Fibroblast of villous mesenchyme (primary cell): ENCODE measurements at places on chromosomes 3 and 15. TPM values are rescaled to one million over a fixed set of nuclear protein-coding genes. Genes with fewer than 3 reads are reported as not detected.

DNA sequence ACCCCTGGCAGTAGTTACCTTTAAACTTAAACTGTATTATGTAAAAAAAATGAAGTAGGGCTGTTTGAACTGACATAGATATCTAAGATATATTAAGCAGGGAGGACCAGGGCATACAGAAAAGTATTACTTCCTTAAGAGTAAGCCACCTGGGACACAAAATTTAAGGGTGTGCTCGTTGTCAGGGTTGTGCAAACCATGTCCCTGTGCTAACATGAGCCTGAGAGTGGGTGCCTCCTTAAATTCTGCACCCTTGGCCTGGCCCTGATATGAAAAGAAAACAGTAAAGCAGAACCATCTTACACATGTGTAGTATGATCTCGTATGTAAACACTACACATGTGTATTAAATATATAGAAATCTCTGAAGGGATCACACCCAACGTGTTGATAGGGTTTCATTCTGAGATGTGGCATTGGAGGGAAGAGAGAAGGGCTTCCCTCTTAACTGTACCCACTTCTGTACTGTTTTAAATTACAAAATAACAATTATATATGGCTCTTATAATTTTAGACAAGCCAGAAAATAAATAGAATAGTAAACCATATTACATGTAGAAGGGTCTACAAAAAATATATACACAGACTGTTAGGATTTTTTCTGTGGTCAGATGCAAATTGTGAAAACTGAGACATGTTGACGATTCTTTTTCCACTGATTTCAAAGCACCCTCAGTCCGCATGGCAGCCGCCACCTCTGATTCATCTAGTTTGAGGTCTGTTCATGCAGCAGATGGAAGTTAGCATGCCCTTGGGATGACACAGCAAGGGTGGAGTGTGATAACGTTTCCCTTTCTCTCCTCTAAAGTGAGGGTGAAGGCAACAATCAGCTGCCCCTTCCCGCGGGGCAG, 400.8 kb upstream of the PROK2 start:
- peak; percentile 67 for DNase-seq

GRCh38 chr15:36661042-36661441, 81.6 kb downstream of the CDIN1 start:
- no peak for DNase-seq

- no peak for DNase-seq
Observed at GRCh38 chr15:29452881-29453731, 183.5 kb upstream of the NSMCE3 start.

The RHCG gene
- not detected in 2 replicates for total RNA-seq

DNA sequence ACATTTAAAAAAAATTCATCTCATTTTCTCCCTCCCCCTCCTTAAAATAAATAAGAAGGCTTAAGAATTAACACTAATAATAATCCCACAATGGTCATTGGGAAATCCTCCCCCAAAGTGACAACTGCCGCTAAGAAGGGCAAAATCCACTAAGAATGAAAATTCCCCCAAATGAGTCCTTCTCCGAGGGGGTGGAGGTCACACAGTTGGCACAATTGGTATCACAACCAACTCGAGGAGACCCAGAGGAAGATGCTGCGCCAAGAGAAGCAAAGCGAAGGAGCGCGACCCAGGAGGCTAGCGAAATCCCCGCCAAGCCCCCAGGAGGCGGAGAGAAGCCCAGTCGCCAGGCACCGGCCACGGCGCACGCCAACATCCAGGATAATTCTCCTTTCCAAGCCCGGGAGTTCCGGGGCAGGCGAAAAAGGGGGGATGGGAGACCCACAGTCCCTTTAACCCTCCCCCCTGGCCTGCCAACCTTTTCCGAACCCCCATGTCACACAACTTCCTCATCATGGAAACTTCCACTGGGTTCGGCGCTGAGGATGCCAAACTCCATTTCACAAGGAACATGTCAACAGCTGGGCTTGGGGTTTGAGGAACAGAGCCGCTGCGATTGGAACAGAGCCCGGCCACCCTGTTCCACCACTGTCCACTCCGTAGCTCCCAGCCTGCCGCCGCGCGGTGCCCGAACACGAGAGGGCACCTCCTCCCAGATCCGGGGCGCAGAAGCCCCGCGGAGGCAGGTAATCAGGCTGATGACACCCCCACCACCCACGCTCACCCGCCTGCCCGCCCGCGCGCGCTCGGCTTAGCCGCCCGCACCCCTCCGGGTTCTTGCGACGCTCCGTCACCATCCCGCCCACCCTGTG, 668 bp downstream of the THRB start:
- DNase-seq: peak; percentile 30

GRCh38 chr3:115671761-115672455, 48.6 kb downstream of the GAP43 start:
- peak; percentile 47 for DNase-seq

The SFMBT1 gene
- 3.9 and 4.8 TPM in 2 replicates for total RNA-seq
